ENCODE measurements at places on chromosomes 16 and 17. TPM values are rescaled to one million over a fixed set of nuclear protein-coding genes. Genes with fewer than 3 reads are reported as not detected.
A peak's percentile ranks its signal among the peaks of the same experiment; 100 is the strongest.

GRCh38 chr17:6981426-6981825 is 14.4 kb upstream of the ALOX12 start:
- DNase-seq, result no peak

- DNase-seq, result no peak
Measured at GRCh38 chr17:44543213-44543904, 13.9 kb upstream of the FZD2 start.

- peak; percentile 94 for DNase-seq
Measured at GRCh38 chr17:57911834-57912673, 43.2 kb downstream of the CUEDC1 start.

DNA sequence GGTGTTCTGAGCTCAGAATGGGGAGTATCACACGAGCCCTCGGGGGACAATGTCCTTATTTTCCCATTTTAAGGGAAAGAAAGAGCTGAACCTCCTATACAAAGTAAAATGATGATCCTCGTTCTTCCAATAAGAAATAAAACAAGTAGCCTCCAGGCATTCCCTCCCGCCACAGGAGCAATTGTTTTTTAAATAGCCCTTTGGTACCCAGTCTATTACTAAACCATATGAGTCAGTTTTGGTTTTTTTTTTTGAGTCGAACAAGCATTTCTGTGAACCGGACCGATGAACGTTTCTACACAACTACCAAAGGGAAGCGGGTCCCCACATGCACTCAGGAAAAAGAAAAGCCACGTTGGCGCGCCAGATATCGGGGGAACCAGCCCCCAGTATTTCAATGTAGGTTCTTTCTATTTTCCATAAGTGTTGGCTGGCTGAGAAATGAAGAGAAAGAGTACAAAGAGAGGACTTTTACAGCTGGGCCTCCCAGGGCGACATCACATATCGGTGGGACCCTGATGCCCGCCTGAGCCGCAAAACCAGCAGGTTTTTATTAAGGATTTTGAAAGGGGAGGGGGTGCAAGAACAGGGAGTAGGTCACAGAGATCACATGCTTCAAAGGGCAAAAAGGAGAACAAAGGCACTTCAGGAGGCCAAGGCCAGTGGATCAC is 3.8 kb upstream of the DCXR start:
- DNase-seq, result no peak

- DNase-seq, result no peak
Measured at GRCh38 chr16:6633456-6633855, 699.2 kb upstream of the RBFOX1 start.

DNA sequence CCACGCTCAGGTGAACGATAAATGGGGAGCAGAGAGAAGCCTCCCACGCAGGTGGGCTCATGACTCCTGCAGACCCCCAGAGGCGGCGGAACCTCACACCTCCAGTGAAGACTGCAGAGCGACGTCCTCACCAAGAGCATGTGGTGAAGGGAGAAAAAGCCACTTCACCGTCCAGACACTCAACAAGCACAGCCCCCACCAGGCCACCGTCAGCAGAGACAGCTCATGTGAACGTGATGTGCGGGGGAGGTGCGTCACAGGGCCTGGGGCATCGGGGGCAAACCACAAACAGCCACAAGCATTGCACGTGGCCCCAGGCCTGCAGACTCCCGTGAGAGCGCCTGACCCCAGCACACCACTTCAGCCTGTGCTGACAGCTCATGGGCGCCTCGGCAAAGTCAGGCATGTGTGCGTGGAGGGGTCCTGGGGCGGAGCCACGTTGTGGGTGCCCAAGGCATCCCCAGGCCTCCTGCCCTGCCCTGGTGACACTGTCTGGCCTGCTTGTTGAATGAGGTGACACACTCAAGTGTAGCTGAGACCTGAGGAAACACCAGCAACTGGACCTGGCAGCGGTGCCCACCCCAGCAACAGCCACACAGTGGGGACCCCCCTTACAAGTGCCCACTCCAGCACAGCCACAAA is 19.0 kb downstream of the LMF1 start:
- DNase-seq, result peak; percentile 67

DNA sequence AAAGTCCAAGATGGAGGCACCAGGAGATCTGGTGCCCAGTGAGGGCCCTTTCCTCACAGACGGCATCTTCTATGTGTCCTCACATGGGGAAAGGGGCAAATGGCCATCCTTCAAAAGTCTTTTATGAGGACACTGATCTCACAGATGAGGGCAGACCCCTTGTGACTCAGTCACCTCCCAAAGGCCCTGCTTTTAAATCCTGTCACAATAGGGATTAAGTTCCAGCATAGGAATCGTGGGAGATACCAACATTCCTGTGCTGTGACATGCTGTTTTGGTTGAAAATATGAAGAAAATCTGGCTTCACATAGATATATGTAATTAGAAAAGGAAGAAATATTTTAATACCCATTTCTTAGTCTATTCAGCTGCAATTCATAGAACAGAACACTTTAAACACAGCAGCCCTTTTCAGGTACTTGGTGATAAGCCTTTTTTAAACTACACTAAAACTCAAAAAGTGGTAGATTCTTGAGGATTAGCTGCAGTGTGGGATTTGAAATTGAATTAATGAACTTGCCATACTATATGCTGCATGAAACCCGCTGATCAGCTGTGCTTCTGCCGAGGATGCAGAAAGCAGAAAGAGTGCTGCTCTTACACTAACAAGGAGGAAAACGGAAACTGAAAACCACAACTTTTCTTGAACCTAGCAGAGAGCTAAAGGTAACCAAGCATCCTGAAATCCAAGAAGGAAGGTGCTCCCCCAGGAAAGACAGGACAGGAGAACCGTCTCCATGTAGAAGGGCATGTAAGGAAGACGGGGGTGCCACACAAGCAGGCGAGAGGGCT is 32.7 kb downstream of the VPS53 start:
- no peak for DNase-seq

DNA sequence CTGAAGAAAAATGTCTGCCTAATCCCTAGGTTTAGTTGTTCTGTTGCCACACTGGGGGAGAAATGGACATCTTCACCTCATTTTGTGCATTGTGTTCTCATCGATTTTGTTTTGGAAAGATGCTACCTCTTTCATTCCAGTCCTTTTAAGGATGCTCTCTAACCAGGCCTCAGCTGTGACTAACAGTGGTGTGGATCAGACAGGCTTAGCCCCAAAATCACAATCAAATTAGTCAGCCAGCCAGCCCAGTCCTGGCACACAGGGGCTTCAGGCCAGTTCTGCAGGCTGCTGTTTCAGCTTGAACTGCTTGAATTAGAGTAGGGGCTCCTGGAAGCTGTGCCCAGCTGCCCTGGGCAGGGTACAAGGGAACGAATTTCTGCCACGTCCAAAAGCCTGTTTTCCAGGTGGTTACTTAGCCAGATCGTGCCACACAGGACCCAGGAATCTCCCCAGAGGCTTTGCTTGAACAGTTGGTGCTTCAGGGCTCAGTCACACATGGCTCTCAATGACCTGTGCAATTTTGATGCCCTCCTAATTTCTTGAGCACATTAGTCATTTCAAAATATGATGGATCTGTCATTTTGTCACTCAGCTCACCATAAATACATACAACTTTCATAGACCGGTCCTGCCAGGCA is 60.7 kb downstream of the CLEC16A start:
- DNase-seq, result no peak

DNA sequence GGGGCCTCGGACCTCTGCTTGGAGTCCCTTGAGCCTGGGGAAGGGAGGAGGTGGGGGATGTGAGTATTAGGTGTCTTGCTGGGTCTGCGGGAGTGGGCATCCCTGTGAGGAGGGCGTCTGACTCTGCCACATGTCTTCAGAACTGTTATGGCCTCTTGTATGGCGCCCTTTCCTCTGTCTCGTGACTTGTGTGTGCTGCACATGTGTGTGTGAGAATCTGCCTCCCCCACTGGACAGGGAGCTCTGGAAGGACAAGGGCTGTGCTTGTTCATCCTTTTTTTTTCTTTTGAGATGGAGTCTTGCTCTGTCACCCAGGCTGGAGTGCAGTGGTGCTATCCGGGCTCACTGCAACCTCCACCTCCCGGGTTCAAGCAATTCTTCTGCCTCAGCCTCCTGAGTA is 33.4 kb downstream of the ARHGAP23 start:
- no peak for DNase-seq

DNA sequence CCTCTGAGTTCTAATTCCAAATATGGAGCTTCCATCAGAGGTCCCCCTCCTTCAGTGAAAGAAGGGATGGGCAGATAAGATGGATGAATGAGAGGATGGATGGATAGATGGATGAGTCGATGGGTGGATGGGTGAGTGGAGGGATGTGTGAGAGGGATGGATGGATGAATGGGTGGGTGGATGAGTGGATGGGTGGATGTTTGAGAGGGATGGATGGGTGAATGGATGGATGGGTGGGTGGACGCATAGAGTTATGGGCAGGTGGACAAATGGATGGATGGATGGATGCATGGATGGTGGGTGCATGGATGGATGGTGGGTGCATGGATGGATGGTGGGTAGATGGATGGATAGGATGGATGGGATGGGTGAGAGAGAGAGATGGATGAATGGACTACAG is 69.0 kb downstream of the MGAT5B start:
- DNase-seq, result no peak

DNA sequence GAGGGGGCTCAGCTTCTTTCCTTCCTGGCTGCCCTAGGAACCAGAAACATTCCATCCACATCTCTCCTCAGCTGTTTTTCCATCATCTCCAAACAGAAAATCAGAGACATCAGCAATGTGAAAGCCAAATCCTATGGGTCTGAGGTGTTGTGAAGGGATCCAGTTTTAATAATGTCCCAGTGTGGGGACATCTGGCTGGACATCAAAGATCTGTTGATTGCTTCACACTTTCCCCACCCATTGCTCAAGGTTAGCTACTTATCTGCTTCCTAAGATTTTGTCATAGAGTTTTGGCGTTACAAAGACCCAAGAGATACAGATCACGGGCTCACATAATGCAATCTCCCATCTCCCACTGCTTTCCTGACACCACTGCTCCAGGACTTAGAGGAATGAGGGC is 47.8 kb upstream of the AXIN2 start:
- no peak for DNase-seq

DNA sequence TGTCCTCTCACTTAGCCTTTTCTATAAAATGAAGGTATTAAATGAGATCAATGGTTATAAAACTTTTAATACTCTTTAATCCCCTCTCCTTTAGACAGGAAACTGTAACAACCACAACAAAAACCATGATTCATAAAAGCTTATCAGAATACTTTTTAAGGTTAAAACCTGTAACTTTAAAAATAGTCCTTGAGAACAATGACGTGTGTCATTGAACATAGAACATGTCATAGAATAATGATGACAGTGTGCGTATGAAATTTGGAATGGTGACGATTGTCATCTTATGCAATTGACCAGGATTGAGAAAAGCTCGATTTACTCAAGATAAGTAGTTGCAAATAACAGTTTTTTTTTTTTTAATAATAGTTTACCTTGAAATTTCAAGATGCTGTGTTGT is 94.1 kb downstream of the PLCG2 start:
- no peak for DNase-seq

DNA sequence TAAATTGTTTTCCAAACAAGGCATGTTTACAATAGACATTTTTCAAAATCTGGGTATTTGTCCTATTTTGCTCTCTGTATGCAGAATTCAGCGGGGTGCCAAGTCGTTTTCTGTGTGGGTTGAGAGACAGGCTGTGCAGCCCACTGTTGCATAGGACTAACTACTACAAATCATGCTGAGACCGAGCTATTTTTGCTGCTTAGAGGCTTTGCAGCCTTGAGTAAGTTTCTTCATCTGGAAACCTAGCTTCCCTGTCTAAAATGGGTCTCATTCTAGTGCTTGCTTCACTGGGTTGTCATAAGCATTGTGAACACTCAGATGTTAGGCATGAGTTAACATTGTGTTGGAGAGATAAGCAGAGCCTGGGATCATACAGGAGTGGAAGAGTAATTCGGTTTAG is 1.3 kb downstream of the PRPSAP2 start:
- no peak for DNase-seq

GRCh38 chr17:45265821-45266220 is 3.9 kb upstream of the SPATA32 start:
- DNase-seq, result no peak

GRCh38 chr16:77759821-77760220 is 28.5 kb upstream of the VAT1L start:
- DNase-seq, result no peak

The PHB1 gene
- total RNA-seq, result 76.0 TPM

The SRL gene
- total RNA-seq, result 3.2 TPM

The UQCRC2 gene
- 140 TPM for total RNA-seq

The MON1B gene
- total RNA-seq, result 46.7 TPM

The CCDC200 gene
- total RNA-seq, result not detected

The TMEM256 gene
- 40.1 TPM for total RNA-seq

The OSBPL7 gene
- total RNA-seq, result 21.1 TPM

The HAGHL gene
- 3.8 TPM for total RNA-seq

The TBC1D3B gene
- total RNA-seq, result 5.0 TPM

The KIF18B gene
- 0.16 TPM for total RNA-seq

The KRT23 gene
- 0.30 TPM for total RNA-seq

All from aorta (tissue), 5 donors.